ENCODE measurements at places on chromosomes 7 and 10.

DNA sequence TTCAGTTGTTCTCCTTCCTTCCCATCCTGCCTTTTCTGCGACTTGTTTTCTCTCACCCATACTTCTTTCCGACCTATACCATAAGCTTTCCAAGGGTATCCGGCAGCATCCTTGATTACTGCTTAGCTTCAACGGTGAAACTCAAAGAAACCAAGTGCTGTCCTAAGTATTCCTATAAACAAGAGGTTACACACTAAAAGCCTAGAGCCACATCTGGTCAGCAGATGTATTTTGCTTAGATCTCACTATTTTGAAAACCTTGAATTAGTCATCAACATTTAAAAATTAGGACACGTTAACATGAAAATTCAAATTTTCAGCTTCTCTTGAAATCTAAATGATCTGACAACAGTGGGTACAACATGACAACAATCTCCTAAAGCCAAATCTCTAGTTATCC is 20.0 kb downstream of the ARHGAP21 start:
- no peak for DNase-seq

- DNase-seq, result no peak
Observed at GRCh38 chr7:131921016-131921415, 364.6 kb upstream of the PODXL start.

- DNase-seq, result no peak
Observed at GRCh38 chr7:5064391-5065106, 18.9 kb downstream of the RBAK start.

GRCh38 chr7:73742338-73742752 is 3.7 kb upstream of the ABHD11 start:
- DNase-seq, result no peak

DNA sequence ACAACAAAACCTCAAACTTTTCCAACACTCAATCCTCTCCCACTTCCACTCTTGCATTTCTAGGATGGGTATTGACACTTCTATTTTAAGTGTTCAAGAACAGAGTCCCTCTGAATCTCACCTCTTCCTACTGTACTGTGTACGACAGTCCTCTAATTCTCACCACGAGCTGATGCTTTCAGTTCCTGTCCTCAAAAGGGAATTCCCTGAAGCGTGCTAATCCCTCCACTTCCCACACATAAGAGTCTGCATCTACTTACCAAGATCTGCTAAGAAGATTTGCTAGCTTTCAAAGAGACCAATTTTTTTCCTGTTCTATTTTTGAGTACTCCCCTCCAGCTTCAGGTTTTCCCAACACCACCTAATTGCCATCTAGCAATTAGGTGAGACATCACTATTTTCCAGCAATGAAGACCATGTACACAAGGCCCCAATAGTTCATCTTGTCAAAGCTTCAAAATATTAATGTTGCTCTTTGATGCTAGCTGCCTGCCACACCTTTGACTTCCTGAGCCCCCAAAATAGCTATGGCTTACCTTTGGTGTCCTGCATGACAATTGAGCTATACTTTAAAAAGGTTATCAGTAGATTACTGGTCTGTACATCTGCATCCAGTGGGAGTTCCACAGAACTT is 54.4 kb downstream of the ARMH3 start:
- DNase-seq, result no peak

GRCh38 chr10:44895280-44895679 is 15.9 kb upstream of the TMEM72 start:
- DNase-seq, result no peak

DNA sequence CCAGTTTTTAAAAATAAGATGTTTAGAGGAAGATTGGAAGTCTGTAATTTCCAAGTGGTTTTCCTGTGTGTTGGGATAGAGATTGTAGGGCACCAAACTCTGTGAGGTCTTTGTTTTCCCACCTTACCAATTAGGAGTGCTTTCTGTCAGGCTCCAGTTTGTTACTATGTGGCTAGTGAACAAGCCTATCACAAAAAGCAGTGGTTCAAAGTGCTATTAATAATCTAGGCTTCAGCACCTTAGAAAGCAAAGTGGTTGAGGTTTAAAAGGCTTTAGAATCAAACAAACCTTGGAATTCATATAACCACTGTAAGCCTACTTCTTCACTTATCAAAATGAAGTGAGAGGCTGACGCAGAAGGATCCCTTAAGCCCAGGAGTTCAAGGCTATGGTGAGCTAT is 11.1 kb upstream of the ANAPC16 start:
- DNase-seq, result no peak

DNA sequence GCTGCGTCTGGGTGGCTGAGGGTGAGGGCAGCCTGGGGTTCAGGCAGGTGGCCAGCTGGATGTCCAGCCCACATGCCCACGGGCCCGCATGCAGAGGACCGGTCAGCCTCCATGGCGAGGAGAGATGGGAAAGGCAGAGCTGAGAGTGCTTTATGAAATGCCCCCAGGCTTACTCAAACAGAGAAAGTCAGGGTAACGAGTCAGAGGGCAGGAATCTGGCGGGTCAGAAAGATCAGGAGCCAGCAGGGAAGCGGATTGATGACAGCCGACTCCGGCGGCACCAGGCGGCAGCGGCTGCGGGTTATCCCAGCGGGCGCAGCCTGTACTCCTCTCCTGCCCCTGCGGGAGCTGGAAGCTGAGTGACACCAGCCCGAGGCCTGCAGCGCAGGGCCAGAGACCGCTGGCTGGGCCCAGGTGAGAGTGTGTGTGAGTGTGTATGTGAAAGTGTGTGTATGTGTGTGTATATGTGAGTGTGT is 13.4 kb downstream of the SLC13A4 start:
- no peak for DNase-seq

- DNase-seq, result no peak
Observed at GRCh38 chr7:14596421-14596820, 306.1 kb downstream of the DGKB start.

Data from stimulated activated CD4-positive, alpha-beta T cell treated with anti-CD3 and anti-CD28 coated beads, Interleukin-2, amount 100 ng/mL, for 24 hours (primary cell).